ENCODE measurements at places on chromosomes 2 and 18.

DNA sequence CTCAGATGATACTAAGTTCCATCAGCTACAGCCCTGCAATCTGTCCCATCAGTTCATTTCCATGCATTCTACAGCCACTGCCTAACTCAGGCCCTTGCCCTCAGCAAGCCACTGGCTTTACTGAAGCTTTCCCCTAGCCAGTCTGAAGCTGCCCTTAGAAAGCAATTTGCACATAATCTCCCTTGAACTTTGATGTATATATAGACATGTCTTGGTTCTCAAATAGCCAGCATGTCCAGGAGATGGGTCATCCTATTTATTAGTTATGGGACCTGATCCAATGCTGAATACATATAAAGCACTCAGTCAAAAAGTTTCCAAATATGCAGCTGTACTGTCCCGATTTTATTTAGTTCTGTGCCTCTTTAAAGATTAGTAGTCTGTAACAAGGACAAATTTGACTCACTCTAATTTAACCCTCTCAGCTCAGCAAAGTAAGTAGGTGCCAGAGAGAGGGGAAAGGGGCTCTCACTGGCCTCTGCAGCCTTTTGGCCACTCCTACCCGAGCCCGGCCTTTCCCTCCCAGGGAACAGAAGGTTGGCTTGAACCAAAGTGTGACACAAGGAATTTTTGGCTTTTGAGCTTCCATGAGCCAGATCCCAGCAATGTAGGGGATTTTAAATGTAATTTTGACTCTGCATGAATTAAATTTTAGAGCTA, 70.7 kb downstream of the CCDC93 start:
- H3K27ac ChIP-seq, result no peak overlapping the region
- H3K4me1 ChIP-seq, result peaks cover 6% of the 10 kb centered on the region
- DNase-seq, result no peak

DNA sequence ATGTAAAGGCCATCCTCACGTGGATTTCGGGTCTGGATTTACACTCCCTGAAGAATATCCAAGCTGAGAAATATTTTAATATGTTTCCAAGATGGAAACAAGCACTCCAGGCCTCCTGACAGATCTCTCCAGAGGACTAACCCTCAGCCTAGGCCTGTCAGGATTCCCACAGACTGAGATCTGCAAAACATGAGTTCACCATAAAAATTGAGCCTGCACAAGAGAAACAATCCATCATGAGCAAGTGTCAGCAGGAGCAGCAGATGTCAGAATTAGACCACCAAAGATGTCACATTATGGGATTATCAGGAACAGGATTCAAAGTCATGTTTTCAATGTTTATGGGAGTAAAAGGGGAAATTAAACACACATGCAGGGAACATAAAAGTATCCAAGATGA, 191.3 kb downstream of the TFCP2L1 start:
- no peaks in the 10 kb centered on the region for H3K4me1 ChIP-seq
- no peaks in the 10 kb centered on the region for H3K36me3 ChIP-seq
- no peak for DNase-seq
- H3K27me3 ChIP-seq, result peaks cover 11% of the 10 kb centered on the region
- H3K4me3 ChIP-seq, result no peak overlapping the region

- no peak overlapping the region for H3K4me3 ChIP-seq
- no peaks in the 10 kb centered on the region for H3K36me3 ChIP-seq
- no peaks in the 10 kb centered on the region for H3K27me3 ChIP-seq
- no peak overlapping the region for H3K27ac ChIP-seq
Observed at GRCh38 chr18:13393338-13393737, 174.8 kb downstream of the LDLRAD4 start.

DNA sequence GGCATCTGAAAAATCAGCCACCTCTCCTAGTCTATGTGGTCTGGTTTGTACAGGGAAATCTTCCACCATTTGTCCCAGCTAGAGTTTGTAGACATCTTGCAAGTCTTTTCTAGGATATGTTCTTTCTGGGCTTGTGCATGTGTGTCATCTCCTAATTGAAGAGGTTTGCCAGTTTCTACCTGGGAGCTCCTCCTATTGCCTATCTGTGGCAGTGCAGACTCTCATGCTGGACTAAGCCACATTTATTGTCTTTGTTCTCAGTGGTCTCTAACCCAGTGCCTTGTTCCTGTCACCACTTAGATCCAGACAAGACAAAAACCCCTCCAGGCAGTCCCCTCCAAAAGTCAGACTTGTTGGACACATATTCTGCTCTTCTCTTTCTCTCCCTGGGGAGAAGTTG, 72.0 kb upstream of the MRPS9 start:
- H3K4me1 ChIP-seq, result no peaks in the 10 kb centered on the region
- H3K36me3 ChIP-seq, result no peaks in the 10 kb centered on the region
- H3K27ac ChIP-seq, result no peak overlapping the region
- no peak overlapping the region for H3K4me3 ChIP-seq

- DNase-seq, result peak; percentile 74
- H3K36me3 ChIP-seq, result no peaks in the 10 kb centered on the region
Observed at GRCh38 chr2:16553226-16553625, 112.4 kb downstream of the CYRIA start.

DNA sequence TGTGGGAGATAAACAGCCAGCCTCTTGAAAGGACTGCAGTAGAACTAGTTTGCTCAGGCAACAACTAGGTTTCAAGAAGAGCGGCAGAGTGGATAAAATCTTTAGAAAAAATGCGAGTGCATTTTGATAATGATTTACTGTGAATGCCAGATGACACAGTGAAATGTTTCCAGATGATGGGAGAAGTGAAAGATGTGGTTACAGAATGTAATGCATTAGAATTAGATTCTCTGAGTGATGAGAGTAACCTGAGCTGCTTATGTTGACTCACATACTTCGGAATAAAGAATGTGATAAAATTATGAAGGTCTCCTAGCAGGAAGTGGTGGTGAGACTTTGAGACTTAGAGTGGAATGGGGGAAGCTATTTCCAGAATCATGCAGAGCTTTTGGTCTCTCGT, 184.3 kb downstream of the GULP1 start:
- H3K4me3 ChIP-seq, result no peak overlapping the region
- DNase-seq, result no peak
- no peak overlapping the region for H3K27ac ChIP-seq
- no peaks in the 10 kb centered on the region for H3K4me1 ChIP-seq
- H3K27me3 ChIP-seq, result no peaks in the 10 kb centered on the region
- no peaks in the 10 kb centered on the region for H3K36me3 ChIP-seq

GRCh38 chr18:28036488-28036887, 140.4 kb downstream of the CDH2 start:
- H3K4me3 ChIP-seq, result no peak overlapping the region
- no peak for DNase-seq
- H3K27me3 ChIP-seq, result no peaks in the 10 kb centered on the region
- peaks cover 13% of the 10 kb centered on the region for H3K4me1 ChIP-seq
- peak overlapping the region; percentile 65 for H3K27ac ChIP-seq

DNA sequence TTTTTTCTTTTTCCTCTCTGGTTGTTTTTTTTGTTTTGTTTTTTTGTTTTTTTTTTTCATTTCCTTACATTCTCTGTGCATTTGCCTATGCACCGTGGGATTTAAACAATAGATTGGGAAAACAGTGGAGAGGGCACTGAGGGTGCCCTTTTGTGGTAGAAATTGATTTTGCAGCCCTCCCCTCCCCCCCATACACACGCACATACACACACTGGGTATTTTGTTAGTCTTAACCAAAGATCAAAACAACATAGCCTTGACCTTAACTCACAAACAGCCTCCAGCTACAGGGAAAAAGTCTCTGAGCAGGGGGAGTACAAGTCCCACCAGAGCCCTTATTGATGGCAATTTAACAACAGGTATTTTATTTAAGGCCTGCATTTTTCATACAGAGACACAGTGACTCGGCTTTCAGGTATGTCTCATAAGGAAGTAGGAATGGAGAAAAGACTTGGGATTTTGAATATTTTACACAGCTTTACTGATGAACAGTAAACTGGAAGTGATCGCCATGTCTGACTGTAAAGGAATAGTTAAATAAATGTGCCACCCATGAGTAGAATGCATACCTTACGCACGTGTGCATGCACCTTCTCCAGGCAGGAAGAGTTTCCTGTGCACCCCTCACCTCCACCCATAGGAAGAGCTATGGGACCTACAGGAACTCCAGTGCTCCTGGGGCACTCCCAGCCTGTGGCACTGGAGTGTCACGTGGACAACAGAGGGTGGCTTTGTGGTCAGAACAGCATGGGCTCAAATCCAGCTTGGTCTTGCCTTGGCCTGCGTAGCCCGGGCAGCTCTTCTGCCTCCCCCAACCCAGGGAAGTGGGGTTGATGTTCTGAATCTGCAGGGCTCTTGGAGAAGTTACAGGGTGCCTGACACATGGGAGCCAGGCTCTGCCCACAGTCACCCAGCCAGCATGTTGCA, 266.4 kb downstream of the ANAPC1 start:
- no peaks in the 10 kb centered on the region for H3K27me3 ChIP-seq
- no peak overlapping the region for H3K4me3 ChIP-seq
- H3K27ac ChIP-seq, result no peak overlapping the region

Data from endodermal cell (in vitro differentiated cells).